Fibroblast of villous mesenchyme (primary cell): ENCODE measurements at places on chromosomes 1 and 21. TPM values are rescaled to one million over a fixed set of nuclear protein-coding genes. Genes with fewer than 3 reads are reported as not detected.

DNA sequence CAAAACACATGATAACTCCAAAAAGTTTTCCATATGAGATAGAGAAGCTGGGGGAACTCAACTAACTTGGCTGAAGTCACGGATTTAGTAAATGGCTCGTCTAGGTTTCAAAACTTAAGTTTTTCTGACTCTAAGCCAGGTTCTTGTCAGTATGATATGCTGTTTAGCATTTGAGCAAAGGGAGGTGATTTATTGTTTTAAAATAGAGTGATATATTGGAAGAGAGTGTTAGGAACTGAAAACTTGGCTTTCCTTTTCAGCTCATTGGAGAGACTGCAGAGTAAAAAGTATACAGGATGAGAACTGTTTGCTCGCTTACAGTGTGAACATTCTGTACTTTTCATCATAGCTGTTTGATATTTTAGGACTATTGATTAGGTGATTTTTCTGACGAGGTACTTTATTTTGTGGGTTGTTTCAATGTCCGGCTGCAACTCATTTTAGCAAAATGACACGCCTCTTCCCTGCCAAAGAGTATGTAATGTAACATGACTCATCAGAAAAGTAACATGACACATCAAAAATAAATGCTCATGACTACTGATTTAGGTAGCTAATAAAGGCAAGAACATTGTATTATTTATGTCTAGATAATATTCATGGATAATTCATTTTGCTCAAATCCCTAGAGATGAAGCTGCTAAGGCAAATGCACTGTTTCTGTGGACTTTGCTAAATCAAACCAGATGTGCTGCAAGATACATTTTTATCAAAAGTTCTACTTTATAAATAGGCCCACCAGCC lies 355.1 kb downstream of the GPATCH2 start:
- peak; percentile 45 for DNase-seq

DNA sequence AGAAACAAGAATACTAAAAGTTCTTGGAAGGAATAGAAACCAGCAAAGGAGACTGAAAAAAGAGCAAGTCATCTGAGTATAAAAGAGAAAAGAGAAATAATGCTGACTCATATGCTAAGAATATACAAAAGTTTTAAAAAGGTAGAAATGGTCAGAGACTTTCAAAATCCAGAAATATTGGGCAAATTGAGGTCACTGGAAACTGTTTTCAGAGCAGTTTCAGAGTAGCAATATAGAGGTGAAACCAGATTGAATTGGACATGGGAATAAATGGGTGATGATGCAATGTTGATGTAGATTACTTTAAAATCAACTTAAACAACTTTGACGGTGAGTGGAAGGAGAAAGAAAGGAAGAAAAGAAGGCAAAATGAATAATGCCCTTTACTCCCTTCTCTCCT lies 1.8 kb upstream of the RPS6KC1 start:
- DNase-seq = no peak

DNA sequence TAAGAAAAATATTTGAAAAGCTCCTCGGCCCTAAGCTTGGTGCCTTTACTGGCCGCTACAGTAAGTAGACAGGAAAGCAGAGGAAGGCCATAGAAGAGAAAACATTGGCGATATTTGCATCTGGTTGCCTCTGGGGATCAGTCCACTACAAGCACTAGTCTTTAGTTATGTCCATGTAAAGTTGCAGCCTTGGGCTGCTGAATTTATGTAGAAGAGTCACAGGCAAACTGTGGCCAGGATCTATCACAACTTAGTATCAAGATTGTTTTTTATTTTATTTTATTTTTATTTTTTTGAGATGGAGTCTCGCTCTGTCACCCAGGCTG lies 228.7 kb upstream of the CAMK1G start:
- DNase-seq = no peak

- DNase-seq = no peak
These were observed 3.4 kb upstream of the PPOX start for GRCh38 chr1:161162806-161163205.

GRCh38 chr1:9201401-9202239 lies 33.0 kb upstream of the H6PD start:
- DNase-seq = peak; percentile 81

- peak; percentile 48 for DNase-seq
These were observed 32.0 kb downstream of the EGLN1 start for GRCh38 chr1:231390071-231390470.

DNA sequence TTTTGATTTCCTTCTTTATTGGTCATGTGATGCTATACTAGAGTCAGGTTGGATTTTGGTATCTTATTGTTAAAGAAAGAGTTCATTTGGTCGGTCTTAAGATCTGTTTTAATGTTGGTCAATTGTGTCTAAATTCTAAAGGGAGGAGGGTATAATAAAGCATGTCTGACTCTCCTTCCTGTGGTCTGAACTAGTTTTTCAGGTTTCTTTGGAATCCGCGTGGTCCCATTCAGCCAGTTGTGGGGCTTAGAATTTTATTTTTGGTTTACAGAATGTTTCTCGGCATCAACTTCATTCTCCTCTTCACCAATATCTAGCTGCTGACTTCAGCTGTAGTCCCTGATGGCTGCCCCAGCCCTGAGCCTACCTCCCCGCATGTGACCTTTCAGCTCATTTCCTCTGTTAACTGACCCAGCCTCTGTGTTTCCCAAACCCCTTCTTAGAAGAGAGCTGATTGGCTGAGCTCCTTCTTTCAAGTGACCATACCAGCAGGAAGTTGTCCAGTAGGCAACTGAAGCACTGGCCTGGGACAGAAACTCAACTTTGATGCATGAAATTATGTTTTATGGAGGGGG lies 8.7 kb upstream of the MYOC start:
- no peak for DNase-seq

DNA sequence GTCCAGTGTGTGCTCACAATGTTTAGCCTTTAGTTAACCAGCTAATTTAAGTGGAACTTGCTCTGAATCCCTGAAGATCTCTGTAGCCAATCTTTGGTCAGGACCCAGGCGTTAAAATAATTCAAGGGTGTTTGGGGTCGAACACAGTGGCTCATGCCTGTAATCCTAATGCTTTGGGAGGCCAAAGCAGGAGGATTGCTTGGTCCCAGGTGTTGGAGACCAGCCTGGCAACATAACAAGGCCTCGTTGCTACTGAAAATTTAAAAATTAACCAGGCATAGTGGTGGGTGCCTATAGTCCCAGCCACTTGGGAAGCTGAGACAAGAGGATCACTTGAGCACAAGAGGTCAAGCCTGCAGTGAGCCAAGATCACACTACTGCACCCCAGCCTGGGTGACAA lies 94.3 kb downstream of the ITSN1 start:
- no peak for DNase-seq

- no peak for DNase-seq
These were observed 37.6 kb downstream of the DHCR24 start for GRCh38 chr1:54849219-54850068.

GRCh38 chr1:176521211-176521610 lies 58.2 kb downstream of the PAPPA2 start:
- no peak for DNase-seq

DNA sequence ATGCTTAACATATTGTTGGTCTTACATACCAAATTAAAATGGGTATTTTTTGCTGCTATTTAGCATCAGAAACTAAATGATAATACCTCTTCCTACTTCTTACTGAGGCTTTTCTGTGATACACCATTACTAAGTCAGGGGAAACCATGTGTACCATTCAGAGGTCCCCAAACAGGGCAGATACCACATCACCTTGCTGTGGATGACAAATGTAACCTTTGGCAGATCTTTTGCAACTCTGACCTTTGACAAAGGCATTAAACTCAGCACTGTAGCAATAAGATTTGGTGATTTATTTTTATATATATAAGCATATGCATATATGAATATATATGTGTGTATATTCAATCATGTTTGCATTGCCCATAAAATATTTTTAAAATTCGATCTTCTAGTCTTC lies 2.9 kb downstream of the FAM177B start:
- no peak for DNase-seq

- DNase-seq = no peak
These were observed 9.0 kb downstream of the ITPKB start for GRCh38 chr1:226730071-226730470.

DNA sequence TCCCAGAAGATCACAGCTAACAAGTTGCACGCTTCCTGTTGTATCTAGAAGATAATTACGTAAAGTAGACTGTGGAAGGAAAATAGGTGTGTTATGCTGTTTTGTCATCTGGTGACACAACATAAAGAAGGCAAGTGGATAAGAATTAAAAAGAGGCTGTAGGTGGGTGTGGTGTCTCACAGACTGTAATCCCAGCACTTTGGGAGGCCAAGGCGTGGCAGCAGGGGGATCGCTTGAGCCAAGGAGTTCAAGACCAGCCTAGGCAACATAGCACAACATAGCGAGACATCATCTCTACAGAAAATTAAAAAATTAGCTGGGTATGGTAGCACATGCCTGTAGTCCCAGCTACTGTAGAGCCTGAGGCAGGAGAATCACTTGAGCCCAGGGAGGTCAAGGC lies 17.9 kb upstream of the ZNF281 start:
- DNase-seq = no peak

- no peak for DNase-seq
These were observed 244.9 kb downstream of the DSCAM start for GRCh38 chr21:40602080-40602479.

- DNase-seq = peak; percentile 91
These were observed 480.4 kb downstream of the SIPA1L2 start for GRCh38 chr1:232149287-232150201.

DNA sequence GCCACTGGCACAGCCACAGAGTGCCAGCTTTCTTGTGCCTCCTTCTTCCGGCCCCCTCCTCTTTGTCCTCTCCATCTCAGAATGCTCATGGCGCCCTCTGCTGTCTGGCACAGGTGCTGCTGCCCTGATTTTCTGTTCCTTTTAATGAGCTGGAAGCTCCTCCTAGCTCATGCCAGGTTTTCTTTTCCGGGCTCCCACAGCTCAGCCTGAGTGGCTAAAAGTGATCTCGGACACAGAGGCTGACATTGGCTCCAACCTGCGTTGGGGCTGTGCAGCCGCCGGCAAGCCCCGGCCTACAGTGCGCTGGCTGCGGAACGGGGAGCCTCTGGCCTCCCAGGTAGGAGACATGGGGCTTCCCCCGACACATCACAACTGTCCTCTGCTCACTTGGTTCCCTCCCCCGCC lies 18.7 kb downstream of the CNTN2 start:
- peak; percentile 55 for DNase-seq

DNA sequence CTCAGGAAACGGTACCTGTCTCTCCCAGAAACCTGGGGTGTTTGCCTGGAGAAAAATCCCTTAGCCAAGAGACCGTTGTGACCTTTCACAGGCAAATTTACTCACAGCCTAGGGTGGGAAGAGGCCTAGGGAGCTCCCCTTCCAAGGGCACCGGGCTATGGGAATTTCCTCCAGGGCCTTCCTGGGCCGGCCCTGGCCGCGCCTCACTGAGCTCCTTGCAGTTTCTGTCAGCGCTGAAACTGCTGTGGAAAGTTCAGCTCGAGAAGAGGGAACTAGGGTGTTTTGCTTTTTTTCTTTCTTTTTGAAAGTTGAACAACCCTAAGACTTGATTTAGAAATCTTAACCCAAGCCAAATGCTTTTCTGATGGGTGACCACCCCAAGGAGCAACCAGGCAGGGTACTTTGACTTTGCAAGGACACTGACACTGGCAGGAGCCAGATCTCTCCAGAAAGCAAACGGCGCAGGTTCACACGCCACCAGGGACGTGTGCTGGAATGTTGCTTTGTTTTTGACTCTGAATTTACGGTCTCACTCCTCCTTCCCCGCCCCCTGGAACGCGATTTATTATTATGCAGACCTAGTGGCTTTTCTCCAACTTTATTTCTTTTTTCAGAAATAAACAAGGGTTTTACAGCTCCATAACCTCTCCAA lies 229.6 kb upstream of the JUN start:
- peak; percentile 86 for DNase-seq

GRCh38 chr1:232626452-232626851 lies 3.5 kb downstream of the SIPA1L2 start:
- DNase-seq = no peak

- no peak for DNase-seq
These were observed 162.5 kb downstream of the ROR1 start for GRCh38 chr1:63936276-63936675.

- no peak for DNase-seq
These were observed 168.0 kb upstream of the DAB1 start for GRCh38 chr1:57591842-57592241.

DNA sequence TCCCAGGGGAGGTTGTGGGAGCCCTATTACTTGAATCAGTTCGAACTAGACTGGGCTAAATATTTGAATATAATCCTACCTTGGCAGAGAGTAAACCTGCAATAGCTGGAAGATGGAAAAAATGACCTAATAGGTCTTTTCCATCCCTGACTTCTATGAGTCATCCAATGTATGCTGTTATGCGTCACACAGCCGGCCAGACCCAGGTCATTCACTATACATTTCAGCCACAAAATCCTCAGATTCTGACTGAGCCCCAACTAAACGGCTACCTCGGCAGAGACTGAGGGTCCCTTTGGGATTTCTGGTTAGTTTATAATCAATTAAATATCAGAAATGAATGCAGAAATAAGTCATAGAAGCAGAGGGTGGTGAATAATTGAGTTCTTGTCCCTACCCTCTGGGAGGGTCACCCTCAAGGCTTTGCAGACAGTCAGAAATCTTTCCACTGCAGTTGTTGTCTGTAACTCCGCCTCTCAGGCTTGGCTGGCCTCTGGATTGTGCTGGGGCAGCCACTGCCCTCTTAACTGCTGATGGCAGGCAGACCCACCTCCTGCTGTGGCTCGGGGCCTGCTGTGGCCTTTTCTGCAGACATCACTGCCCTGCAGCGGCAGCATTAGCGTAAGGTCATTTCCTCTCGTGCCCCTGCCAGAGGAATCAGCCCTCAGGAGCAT lies 240.5 kb downstream of the TGFB2 start:
- peak; percentile 82 for DNase-seq

DNA sequence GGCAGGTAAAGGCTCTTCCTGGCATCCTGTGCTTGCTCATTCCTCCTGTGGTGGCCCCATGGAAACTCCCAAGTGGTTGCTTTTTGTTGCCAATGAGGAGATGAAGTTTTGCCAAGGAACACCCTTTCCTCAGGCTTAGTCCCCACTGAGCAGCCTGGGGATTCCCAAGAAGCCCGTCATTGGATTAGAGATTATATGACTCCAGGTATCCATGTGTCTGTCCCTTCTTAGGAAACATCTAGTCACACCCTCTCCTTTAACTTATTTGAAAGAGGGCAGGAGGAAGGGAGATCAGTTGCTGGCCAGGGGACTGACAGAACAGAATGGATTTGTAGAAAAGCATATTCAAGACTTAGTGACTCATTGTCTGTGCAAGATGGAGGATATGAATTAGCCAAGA lies 3.8 kb upstream of the LCE3A start:
- no peak for DNase-seq

The MFSD2A gene
- total RNA-seq = 2.6 and 6.0 TPM in 2 replicates

The VHLL gene
- 0.32 TPM in 1 of 2 replicates, not detected in the other for total RNA-seq

The BGLAP gene
- total RNA-seq = not detected in 2 replicates

The CFHR4 gene
- total RNA-seq = not detected in 2 replicates

The MX2 gene
- total RNA-seq = 0.97 and 2.6 TPM in 2 replicates

The PTPRC gene
- 0.64 and 3.5 TPM in 2 replicates for total RNA-seq

The FMOD gene
- total RNA-seq = 0.64 and 0.86 TPM in 2 replicates

The BARHL2 gene
- not detected in 2 replicates for total RNA-seq

The ASCL5 gene
- total RNA-seq = not detected in 2 replicates
